ENCODE measurements at places on chromosomes 1 and 21. TPM values are rescaled to one million over a fixed set of nuclear protein-coding genes. Genes with fewer than 3 reads are reported as not detected.

DNA sequence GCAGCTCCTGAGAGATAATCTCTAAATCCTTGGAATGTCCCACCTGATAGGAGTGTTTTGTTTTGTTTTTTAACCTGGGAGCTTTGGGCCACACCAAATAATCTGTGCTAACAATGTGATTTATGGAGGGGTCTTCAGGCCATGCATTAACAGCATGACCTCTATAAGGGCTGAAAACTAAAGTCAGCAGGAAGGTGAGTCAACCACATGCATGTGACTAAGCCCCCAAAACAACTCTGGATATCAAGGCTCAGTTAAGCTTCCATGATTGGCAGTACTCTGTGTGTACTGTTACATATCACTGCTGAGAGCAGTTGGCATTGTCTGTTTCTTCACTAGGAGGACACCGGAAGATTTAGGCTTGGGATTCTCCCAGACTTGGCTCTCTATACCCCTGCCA lies 10.7 kb downstream of the AUNIP start:
- no peak for DNase-seq

GRCh38 chr1:230865062-230865817 lies 3.1 kb downstream of the C1orf198 start:
- DNase-seq, result no peak

Gene RNU1-4
- total RNA-seq, result under 0.01 TPM

Gene OR2G2
- not detected for total RNA-seq

Gene DYNLT4
- total RNA-seq, result 0.66 TPM

DNA sequence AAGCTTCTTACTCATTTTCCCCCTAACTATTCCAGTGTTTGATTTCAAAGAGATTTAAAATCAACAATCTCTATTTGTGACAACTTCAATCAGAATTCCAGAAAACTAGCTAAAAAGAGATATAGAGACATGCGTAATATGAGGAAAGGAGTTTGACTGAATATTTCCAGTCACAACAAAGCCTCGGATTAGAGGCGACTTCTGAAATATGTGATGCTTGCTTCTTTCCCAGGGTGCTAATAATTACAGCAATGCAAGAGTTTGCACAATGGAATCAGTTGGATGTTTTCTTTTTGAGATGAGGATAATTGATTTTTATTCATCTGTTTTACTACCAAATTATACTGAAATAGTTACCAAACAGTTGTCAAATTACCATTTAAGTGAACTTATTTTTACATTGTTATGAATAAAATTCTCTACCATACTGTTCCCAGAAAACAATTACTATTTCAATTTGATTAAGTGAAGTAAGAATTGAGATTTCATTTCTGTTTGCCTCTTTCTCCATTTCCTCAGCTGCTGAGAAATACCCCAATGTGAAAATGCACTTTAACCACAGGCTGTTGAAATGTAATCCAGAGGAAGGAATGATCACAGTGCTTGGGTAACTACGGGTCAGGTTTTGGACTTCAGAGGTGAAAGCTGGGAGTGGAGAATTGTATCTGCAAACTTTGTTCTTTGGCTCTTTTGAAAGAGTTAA lies 28.1 kb downstream of the KMO start:
- no peak for DNase-seq

GRCh38 chr1:158916085-158916484 lies 15.3 kb upstream of the PYHIN1 start:
- DNase-seq, result no peak

GRCh38 chr1:238139713-238140112 lies 249.0 kb upstream of the ZP4 start:
- peak; percentile 45 for DNase-seq

Gene SLC35F3
- total RNA-seq, result not detected

Gene ERICH3
- total RNA-seq, result 0.17 TPM

Gene OLFML3
- 68.0 TPM for total RNA-seq

Gene TBX15
- total RNA-seq, result 0.99 TPM

- DNase-seq, result no peak
These were observed 27.8 kb downstream of the PLEKHA6 start for GRCh38 chr1:204331847-204332487.

Gene REN
- total RNA-seq, result 0.17 TPM

Gene TNFRSF8
- total RNA-seq, result not detected

Gene ZNF691
- 9.0 TPM for total RNA-seq

DNA sequence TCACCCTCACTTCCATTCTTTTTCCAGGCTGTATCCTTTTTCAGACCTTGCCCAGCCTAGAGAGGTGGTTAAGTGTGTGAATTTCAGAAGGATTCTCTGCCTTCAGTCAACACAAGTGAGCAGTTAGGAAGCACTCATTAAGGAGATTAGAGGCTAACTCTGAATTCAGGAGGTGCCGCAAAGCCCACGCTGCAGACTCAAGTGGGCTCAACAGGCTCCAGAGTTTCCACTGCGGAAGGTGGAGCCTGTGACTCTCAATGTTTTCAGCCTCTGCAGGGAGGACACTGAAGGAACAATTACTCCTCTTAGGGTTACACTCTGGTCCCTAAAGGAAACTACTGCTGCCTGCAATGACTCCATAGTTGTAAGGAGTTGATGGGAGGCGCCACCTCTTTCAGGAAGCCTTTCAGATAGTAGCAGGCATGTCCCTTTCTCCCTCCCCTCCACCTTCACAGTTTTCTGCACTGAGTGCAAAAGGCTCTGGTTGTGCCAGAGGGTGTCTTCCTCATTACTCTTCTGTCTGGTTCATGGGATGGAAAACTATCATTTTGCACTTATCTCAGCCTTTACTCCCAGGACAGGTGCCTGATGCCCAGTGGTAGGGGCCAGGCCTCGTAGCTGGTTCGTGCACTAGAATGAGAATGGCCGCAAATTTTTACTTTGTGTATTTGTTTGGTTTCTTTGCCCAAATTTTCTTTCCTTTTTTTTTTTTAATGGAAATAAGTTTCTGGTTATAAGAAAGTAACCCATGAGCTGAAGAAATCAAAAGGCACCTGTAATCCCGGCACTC lies 55.2 kb upstream of the SELENON start:
- DNase-seq, result no peak

Gene IL20
- total RNA-seq, result not detected
